ENCODE measurements at places on chromosomes 7 and 10.

GRCh38 chr10:102152545-102152890, 329 bp downstream of the NOLC1 start:
- DNase-seq, result no peak

DNA sequence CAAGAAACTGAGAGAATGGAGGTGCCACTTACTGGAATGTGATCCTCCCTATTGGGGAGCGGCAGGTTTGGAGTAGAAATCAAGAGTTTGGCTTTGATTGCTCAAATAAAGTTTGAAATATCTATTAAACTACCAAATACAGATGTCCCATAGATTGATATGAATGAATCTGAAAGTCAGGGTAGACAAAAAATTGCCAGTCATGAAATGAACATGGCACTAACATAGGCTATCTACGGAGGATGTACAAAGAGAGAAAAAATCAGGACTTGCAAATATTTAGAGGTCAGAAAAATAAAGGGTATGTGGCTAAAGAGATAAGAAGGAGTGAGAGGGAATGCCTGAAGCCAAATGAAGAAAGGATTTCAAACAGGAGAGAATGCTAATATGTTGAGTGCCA, 119.9 kb downstream of the PCDH15 start:
- no peak for DNase-seq

- no peak for DNase-seq
Measured at GRCh38 chr10:83516788-83517187, 622.5 kb upstream of the GHITM start.

- DNase-seq, result no peak
Measured at GRCh38 chr10:78413076-78414055, 379.7 kb downstream of the RPS24 start.

DNA sequence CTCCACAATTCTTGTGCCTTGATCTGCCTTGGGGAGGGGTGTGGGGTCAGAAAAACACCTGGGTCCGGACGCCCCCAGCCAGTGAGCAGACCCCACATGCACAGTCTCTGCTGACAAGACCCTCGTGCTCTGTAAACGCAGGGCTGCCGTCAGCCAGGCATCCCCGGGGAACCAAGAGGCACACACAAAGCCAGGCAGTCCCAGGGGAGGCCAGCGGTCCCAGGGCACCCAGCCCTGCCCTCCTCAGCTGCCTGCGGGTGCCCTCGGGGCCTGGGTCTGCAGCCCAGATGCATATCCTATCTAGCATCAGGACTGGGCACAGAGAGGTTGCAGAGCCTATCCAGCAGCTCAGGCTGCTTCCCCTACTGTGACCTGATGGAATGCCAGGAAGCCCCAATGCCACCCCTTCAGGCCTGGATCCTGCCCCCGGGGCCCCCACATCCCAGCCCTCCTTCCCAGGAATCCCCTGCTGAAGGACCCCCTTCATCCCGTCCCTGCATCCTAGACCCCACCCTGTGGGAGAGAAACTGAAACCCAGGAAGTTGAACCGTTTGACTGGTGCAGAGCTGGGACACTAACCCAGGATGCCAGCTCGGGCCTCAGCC, 92.4 kb downstream of the MICALL2 start:
- DNase-seq, result no peak

- DNase-seq, result no peak
Measured at GRCh38 chr7:134657526-134657925, 10.9 kb downstream of the BPGM start.

DNA sequence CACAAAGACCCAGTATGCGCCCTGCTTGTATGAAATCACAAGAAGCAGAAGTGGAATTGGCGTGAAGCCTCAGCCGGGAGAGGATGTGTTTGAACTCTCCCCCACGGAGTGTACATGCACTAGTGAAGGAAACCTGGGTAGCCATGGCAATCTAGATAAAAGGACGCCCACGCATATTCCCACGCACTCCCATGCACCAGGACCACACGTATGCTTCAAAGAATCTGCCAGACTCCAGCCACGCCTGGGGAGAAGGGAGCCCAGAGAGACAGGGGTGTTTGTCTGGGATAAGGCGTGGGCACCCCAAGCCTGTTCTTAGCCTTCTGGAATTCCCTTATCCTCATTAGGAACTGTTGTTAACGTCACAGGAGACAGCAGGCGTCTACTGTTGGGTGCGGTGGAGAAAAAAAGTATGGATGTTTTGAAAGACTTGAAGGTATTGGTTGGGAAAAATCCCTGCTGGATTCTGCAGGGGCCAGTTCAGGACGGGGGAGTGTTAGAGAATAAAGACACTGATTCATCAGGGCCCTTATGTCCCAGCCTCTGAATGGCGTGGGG, 28.9 kb upstream of the ECHDC3 start:
- DNase-seq, result no peak

DNA sequence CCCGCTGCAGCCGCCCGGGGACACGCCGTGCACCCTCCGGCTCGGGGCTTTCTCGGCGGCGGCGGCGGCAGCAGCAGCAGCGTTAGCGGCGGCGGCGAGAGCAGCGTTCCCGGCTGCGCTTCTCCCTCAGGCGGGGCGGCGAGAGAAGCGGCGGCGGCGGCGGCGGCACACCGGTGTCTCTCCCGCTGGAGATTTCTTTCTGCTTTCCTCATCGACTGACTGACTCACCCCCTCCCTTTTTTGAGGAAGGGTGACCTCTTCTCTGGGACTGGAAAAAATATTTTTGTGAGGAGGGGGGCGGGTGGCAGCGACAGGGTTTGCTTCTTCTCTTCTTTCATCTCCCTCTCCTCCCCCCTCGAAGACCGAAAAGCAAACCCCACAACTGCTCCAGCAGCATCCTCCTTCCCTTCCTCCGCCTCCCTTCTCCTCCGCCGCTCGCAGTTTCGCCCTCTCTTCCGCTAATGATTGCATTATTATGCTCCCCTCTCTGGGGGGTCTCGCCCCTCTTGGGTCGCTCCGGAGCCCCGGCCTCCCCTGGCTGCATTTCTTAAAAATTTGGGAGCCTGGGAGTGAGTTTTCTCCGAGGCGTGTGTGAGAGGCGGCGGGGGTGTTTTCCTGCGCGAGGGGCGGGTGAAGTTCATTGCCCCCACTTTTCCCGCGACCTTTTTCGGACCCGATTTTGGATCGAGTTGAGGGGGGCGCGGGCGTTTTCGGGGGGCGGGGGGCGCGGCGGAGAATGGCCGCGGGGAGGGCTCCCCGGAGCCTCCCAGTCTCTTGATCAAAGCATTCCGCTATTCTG, 411 bp downstream of the AUTS2 start:
- DNase-seq, result no peak

Data from endothelial cell (in vitro differentiated cells).